ENCODE measurements at places on chromosomes 16 and 17. TPM values are rescaled to one million over a fixed set of nuclear protein-coding genes. Genes with fewer than 3 reads are reported as not detected.

GRCh38 chr16:16150117-16150877 is 73.0 kb downstream of the ABCC6 start:
- H3K27me3 ChIP-seq: no peaks in the 10 kb centered on the region
- H3K4me1 ChIP-seq: no peaks in the 10 kb centered on the region
- H3K36me3 ChIP-seq: peaks cover 40% of the 10 kb centered on the region
- H3K27ac ChIP-seq: peak overlapping the region; percentile 48
- peak; percentile 56 for DNase-seq

The PERCC1 gene
- polyA plus RNA-seq: 1.3 TPM

The PLXDC1 gene
- 4.1 TPM for polyA plus RNA-seq

- no peaks in the 10 kb centered on the region for H3K27me3 ChIP-seq
- no peak overlapping the region for H3K27ac ChIP-seq
- H3K4me3 ChIP-seq: no peak overlapping the region
- H3K36me3 ChIP-seq: no peaks in the 10 kb centered on the region
- H3K4me1 ChIP-seq: no peaks in the 10 kb centered on the region
Observed at GRCh38 chr17:39841134-39841683, 22.9 kb downstream of the IKZF3 start.

- H3K27me3 ChIP-seq: no peaks in the 10 kb centered on the region
- no peaks in the 10 kb centered on the region for H3K36me3 ChIP-seq
- no peaks in the 10 kb centered on the region for H3K4me1 ChIP-seq
- DNase-seq: no peak
Observed at GRCh38 chr16:13148836-13149235, 247.4 kb downstream of the SHISA9 start.

DNA sequence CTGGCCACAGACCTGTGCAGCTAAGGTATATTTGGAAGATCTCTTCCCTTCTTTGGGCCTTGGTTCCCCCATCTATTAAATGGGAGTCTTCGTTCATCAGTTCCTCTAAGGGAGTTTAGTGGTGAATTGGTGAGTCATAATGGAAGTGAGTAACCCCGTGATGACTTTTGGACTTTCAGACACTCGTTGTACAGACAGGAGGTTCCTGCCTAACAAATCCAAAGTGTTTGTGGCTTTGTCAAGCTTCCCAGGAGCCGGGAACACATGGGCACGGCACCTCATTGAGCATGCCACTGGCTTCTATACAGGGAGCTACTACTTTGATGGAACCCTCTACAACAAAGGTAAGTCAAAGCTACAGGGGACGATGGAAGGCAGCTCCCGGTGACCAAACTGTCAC is 40.4 kb downstream of the WSCD1 start:
- no peaks in the 10 kb centered on the region for H3K36me3 ChIP-seq
- DNase-seq: no peak
- H3K27me3 ChIP-seq: no peaks in the 10 kb centered on the region
- no peak overlapping the region for H3K27ac ChIP-seq

DNA sequence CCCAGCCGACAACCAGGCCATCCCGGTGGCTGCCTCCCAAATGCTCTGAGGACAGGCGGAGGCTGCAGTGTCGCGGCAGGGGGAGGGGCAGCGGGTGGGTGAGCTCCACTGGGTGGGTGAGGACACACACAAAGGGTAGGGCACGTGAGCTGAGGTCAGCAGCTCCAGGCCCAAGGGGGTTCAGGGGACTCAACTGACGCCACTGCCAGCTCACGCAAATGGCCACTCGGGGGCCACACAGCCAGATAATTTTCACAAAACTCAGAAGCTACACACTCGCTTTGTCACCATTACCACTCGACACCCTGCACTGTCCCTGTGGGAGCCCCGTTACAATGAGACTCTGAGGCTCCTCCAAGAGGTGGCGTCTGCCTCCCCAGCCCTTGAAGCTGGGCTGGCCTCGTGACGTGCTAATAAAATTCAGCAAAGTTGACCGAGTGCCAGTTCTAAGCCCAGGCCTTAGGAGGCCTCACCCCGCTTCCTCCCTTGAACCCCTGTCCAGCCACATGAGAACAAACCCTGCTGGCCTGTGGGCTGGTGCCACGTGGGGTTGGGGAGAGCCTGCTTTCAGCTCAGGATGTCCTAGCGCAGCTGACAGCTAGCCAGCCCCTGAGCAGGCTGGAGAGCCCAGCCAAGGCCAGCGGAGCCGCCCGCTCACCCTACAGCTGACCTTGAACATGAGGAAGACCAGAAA is 56.9 kb downstream of the RMI2 start:
- no peak overlapping the region for H3K4me3 ChIP-seq
- H3K27ac ChIP-seq: no peak overlapping the region
- DNase-seq: no peak
- H3K36me3 ChIP-seq: no peaks in the 10 kb centered on the region

Data from large intestine (tissue), 12 donors.